Gastrocnemius medialis (tissue), 4 donors: ENCODE measurements at places on chromosomes 11 and 22. TPM values are rescaled to one million over a fixed set of nuclear protein-coding genes. Genes with fewer than 3 reads are reported as not detected.
A peak's percentile ranks its signal among the peaks of the same experiment; 100 is the strongest.

The DUSP8 gene
- total RNA-seq, result 2.6 TPM

DNA sequence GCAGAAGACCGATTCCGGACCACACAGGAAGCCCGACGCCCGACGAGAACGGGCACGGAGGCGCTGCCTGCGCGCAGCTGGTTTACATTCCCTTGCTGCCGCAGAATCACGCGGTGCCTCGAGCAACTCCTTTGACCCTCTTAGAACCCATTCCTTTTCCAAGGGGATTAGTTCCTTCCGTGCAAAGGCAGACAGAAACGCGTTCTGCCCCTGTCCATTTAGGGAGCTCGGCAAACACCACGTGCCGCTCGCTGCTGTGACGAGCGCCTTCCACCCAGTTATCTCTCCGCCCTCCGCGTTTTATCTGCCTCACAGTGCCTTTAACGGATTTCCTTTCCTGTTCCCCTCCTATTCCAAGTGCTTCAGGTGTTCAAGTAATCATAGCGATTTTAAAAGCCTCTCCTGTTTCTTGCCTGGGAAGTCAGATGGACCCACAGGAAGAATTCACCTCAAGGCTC is 24.1 kb upstream of the MICAL3 start:
- peak overlapping the region; percentile 63 for H3K27ac ChIP-seq
- H3K36me3 ChIP-seq, result no peaks in the 10 kb centered on the region
- H3K4me3 ChIP-seq, result peak overlapping the region; percentile 0
- H3K27me3 ChIP-seq, result no peaks in the 10 kb centered on the region

- DNase-seq, result no peak
- H3K4me1 ChIP-seq, result peaks cover 41% of the 10 kb centered on the region
- H3K27me3 ChIP-seq, result no peaks in the 10 kb centered on the region
- peak overlapping the region; percentile 84 for H3K4me3 ChIP-seq
- peak overlapping the region; percentile 97 for H3K27ac ChIP-seq
Measured at GRCh38 chr11:843086-843734, 558 bp downstream of the TSPAN4 start.

DNA sequence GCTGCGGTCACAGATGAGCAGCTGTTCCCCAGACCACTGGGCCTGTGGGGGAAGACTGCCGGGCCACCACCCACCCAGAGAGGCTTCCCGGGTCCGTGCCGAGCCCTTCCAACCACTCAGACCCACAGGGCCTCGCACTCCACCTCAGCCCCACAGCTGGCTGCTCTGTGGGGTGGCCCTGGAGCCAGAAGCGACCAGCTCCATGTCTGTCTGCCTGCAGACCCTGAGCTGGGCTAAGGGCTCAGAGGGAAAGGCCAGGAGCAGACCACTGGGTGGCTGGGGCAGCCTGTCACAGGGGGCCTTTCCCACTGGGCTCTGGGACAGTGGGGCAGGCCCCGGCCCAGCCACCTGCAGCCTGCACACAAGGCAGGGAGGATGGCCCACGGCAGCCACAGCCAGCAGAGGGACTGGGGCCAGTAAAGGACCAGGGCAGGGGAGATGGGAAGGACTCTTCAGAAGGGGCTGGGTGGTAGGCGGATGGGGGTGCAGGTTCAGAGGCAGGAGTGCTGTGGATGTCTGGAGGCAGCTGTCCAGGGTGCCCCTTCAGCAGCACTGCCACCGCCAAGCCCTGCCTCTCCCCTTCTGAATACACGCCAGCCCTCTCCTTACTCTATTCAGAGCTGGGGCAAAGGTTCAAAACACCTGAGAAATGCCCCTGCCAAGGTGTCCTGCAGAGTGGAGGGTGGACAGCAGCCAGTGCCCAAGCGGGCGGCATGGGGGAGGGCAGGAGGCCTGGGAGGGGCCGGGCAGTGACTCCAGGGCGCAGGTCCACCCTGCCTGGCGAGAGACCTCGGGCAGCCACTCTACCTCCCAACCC is 32.2 kb downstream of the GNB1L start:
- H3K4me3 ChIP-seq, result no peak overlapping the region
- no peak for DNase-seq
- H3K36me3 ChIP-seq, result no peaks in the 10 kb centered on the region
- H3K27me3 ChIP-seq, result no peaks in the 10 kb centered on the region
- no peak overlapping the region for H3K27ac ChIP-seq

The YPEL1 gene
- 37.7 TPM for total RNA-seq
